ENCODE measurements at places on chromosomes 2 and 18. TPM values are rescaled to one million over a fixed set of nuclear protein-coding genes. Genes with fewer than 3 reads are reported as not detected.

TGFBRAP1 gene
- total RNA-seq: 46.0 TPM

C2orf78 gene
- total RNA-seq: not detected

CNGA3 gene
- not detected for total RNA-seq

KCNK3 gene
- total RNA-seq: not detected

RAD51AP2 gene
- not detected for total RNA-seq

TWSG1 gene
- total RNA-seq: 116 TPM

ALK gene
- total RNA-seq: not detected

DQX1 gene
- not detected for total RNA-seq

ARHGEF33 gene
- total RNA-seq: 0.11 TPM

DNA sequence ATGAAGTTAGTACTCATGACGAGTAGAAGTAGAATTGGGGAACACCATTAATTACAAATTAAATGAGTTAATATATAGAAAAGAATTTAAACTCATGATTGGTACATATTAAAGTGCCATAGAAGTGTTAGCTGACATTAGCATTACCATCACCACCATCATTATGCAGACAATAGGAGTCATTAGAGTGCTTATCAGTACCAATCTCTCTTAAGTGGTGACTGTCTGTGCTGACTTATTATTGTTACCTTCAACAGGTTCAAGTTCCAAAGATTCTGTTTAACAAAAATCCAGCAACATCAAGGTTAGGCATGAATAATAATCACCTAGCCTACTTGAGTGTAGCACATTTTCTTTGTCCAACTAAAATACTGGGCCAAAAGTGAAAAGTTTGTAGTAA is 108.8 kb upstream of the MAPRE2 start:
- DNase-seq: no peak

DNA sequence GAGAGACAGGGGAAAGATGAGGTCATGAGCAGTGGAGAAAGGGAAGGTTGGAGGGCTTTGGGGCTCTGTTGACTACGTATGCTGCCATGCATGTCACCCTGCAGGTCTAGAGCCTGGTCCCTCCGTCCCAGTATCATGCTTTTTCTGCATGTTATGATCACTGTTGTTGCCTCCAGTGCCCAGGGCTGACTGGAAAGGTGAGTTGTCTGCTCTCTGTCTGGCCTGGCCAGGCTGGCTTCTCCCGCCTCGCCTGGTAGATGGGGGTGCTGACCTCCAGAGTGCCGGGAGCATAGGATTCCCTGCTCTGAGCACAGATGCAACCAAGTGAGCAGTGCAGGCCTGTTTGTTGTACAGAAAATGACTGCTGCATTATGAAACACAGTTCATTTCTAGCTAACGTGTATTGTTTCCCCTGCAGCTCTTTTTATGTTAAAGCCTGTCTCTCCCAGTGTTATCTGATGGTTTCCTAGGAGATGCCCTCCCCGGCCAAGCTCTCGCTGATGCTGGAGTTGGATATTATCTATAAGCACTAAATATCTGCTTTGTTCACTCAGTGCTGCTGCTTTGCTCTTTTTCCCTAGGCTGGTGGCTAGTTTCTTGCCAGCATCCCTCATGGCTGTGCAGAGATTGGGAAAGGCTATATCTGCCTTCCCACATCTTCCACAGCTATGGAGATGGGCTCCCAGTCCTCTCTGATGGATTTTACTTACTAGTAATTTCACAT is 158.2 kb downstream of the TDRD15 start:
- no peak for DNase-seq

DNA sequence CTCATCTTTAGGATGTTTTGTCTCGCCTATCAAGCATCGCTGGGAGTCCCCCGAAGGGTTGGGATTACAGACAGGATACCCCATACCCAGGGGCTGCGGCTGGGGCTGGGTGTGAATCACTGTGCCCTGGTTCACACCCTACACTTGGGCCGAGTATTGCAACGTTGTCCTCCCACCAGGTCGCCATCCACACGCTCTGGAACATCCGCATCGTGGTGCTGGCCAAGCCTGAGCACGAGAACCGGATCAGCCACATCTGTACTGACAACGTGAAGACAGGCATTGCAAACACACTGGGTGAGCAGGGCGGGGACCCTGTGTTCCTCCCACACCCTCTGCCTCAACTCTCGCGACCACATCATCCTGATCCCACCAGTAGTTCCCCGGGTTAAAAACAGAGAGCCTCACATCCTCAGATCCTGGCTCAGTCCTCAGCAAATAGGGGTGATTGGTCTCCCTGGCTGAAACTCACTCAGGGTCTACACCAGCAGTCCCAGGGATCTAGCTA is 87.3 kb upstream of the ATG16L1 start:
- no peak for DNase-seq

GRCh38 chr2:64086347-64087082 is 57.7 kb downstream of the PELI1 start:
- no peak for DNase-seq

DNA sequence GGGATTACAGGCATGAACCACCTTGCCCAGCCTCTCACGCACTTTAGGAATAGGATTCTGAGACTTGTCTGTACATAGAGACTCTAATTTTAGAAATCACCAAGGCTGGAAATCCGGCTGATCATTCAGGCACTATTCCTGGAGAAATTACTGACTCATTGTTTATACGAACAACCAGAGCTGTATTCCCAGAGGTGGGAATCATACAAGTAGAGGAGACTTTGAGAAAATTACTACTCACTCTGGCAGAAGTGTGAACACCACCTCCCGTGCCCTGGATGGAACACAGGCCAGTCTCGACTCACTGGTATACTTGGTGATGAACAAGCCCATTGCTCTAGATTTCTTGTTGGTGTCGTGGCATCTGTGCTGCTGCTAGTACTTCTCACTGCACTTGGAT is 5.8 kb upstream of the ADNP2 start:
- no peak for DNase-seq

- no peak for DNase-seq
Observed at GRCh38 chr2:142044197-142044596, 86.6 kb downstream of the LRP1B start.

DNA sequence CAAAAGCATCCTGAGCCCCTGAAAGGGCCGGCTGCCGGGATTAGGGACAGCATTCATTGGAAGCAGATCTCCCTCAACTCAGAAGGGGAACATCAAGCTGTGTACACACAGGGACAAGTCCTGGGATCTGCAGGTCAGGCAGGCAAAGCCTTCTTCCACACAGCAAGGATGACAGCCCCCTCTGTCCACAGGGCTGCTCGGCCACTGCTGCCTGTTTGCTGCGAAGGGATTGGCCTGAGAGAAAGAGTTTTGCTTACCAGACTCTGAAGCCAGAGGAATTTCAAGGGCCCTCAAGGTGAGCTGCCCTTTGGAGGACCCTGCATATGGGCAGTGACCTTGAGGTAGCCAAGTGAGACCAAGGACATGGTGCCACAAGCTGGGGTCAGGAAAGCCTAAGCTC is 11.1 kb downstream of the ZBTB7C start:
- DNase-seq: no peak

DNA sequence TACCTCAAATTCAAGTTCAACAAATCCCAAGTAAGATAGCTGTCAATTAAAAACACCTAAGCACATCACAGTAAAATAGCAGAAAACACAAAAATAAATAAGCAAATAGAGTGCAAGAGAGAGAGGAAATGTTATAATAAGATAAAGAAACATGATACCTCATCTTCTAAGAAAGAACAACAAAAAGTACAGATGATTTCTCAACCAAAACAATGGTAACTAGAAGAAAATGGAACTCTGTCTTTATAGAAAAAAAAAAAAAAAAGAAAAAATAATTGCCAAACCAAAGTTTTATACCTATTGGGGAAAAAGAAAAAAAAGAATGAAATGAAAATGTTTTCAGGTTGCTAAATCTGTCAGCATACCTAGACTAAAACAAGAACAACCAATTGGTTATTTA is 1253.5 kb upstream of the CDH2 start:
- DNase-seq: no peak

GRCh38 chr2:216901273-216901672 is 41.4 kb upstream of the TNP1 start:
- no peak for DNase-seq

DNA sequence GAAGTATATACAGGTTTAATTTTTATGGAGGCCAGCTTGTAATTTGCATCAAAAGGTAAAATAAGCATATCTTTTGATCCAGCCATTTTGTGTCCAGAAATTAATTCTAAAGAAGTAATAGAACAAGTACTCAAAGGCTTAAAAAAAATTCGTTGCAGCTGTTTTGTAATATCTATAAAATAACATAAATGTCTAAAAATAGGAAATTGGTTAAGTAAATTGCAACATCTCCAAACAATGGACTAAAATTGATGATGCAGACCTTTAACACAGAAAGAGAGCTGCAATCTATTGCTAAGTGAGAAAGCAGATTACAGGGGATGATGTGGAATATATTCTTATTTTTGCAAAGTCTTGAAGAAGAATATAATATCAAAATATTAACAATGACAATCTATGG is 19.4 kb downstream of the AAK1 start:
- DNase-seq: no peak

DNA sequence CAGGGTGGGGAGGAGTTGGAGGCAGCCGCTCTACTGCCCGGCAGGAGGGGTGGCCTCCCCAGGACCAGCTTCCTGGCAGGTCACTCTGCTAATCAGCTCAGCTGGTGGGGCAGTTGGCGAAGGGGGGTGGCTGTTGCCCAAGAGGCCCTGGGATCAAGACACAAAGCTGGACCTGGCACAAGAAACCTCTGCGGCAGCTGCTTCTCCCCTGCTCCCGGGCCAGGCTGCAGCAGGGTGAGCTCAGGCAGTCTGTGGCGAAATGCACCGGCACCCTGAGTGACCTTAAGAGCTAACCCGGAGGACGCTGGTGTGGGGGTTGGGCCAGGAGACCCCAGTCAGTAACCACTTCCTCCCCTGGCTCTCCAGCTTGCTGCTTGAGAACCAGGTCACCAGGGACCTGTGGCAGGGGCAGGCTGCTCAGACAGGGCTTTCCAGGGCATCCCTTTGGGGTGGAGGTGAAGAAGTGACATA is 31.1 kb downstream of the TOGARAM2 start:
- no peak for DNase-seq

GRCh38 chr2:225841314-225841713 is 441.8 kb downstream of the NYAP2 start:
- no peak for DNase-seq

GRCh38 chr2:152613235-152613634 is 104.0 kb downstream of the PRPF40A start:
- no peak for DNase-seq

- no peak for DNase-seq
Observed at GRCh38 chr2:68806511-68807109, 64.6 kb downstream of the BMP10 start.

- no peak for DNase-seq
Observed at GRCh38 chr2:13681936-13682335, 950.6 kb upstream of the LRATD1 start.

DNA sequence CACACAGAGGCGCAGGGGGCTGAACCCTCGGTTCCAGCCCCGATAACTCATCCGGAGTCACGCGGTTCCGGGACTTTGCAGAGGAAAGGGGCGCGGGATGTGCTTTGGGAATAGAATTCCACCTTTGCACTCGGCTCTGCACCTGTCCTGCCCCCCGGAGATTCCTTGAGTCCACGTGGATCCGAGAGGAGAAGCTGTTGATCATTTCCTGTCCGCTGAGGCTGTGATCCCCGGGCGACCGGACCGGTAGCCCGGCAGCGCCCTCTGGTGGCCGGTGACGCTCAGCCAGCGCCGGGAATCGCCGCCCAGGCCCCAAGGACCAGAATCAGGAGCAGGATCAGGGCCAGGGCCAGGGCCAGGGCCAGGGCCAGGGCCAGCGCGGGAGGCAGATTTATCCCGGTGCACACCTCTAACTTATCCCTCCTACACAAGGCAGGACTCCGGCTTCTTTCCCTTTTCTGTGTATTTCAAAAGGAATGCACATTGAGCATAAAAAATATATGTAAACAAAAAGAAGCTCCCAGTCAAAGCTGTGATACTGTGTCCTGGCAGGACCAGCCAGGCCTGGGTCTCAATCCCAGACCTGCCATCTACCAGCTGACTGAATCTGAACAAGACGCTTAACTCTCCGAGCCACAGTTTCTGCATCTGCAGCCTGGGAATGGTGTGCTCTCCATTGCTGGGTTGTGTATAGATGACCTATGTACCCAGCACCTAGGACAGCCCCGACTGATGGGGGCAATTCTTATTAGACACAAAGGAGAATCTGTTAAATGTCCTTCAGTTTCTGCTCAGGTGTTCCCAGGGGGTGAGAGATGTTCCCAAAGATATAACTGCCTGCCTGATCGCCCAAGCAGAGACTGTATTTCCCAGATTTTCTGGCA is 8.5 kb upstream of the SPATA3 start:
- no peak for DNase-seq

GRCh38 chr2:62423883-62424458 is 82.0 kb downstream of the TMEM17 start:
- no peak for DNase-seq

DNA sequence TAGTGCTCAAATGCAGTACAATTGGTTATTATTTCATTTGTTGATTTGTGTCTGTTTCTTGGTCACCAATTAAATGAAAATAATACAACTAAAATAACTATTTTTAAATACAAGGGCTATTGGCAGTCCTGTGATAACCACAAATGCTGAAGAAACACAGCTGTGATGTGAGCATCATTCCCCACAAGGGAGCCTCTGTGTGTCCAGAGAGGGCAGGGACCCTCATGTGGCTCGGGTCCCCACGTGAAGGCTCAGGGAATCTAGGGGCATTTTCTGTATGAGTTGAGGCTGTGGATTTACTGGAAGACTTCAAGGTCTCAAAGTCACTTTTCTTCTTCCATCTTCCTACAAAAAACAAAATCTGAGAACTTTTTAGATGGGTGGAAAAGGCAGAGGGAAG is 316.1 kb upstream of the RAB12 start:
- DNase-seq: no peak

GRCh38 chr2:102678442-102678841 is 59.1 kb downstream of the SLC9A2 start:
- DNase-seq: no peak

GRCh38 chr2:85920810-85921545 is 32.2 kb upstream of the ST3GAL5 start:
- no peak for DNase-seq

- DNase-seq: peak; percentile 26
Observed at GRCh38 chr2:19538411-19538963, 180.1 kb upstream of the OSR1 start.

- no peak for DNase-seq
Observed at GRCh38 chr18:31688606-31689005, 4.2 kb upstream of the B4GALT6 start.

GRCh38 chr18:21129566-21130216 is 18.1 kb upstream of the ROCK1 start:
- no peak for DNase-seq

DNA sequence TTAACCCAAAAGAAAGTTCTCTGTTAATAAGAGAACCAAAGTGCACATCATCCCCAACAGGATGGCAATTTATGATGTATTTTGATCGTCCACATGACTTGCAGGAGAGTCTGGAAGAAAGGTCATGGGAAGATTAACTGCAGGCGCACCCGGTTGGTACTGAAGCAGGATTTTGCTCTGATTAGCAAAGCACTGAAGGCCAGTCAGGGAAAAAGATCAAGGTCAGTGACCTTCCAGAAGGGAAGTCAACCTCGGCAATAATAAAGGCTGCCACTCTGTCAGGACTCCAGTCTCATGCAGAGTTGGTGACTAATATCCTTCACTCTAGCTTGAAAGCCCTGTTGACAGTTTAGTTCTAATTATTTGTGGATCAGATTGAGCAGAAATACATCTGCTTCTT is 432.7 kb upstream of the RAB12 start:
- no peak for DNase-seq

- DNase-seq: no peak
Observed at GRCh38 chr2:46847726-46848412, 67.7 kb downstream of the MCFD2 start.
